HCT116 (cell line): ENCODE measurements at places on chromosomes 4 and X.

DNA sequence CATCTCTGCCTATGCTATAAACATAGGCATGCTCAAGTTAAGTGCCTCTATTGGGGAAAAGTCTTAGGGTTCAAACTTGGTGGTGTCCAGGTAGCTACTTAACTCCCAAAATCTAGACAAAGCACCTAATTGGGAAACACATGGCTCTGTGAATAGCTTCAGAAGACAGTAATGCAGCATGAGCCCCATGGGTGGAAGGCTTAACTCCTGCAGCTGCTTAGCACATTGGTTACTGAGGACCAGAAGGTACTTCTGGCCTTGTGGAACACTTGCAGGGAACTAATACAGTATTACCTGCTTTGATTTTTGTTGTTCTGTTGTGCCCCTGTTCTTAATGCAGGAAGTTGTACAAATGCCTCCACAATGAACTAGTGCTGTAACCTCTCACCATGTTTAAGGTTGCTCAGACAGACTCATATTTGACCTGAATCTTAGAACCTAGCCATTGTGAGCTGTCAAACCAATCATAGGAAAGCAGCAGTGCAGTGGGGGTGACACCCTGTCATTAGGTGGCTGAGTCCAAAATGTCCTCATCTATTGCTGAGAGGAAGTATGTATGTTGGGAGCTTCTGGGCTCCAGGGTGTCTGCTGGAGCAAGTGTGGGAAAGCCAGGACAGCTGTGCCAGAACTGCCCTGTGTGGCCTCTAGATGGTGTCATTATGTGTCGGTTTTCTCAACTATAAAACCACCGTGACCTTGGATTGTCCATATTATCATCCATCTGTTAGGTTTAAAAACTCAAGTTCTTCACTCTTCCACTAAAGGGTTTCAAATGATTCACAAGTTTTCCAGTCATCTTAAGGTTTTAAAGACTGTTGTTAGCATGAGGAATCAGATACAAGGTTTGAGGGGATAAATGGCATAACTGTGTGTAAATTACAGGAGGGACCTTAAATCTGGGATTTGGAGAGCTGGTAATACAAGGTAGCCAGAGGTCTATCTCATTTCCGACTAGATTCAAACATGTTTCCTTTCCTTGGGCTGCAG, 69.9 kb upstream of the WDR1 start:
- DNase-seq = no peak

- DNase-seq = no peak
Measured at GRCh38 chr4:129821073-129821472, 725.1 kb downstream of the C4orf33 start.

- no peak for DNase-seq
Measured at GRCh38 chr4:3385711-3386420, 55.9 kb upstream of the HGFAC start.

DNA sequence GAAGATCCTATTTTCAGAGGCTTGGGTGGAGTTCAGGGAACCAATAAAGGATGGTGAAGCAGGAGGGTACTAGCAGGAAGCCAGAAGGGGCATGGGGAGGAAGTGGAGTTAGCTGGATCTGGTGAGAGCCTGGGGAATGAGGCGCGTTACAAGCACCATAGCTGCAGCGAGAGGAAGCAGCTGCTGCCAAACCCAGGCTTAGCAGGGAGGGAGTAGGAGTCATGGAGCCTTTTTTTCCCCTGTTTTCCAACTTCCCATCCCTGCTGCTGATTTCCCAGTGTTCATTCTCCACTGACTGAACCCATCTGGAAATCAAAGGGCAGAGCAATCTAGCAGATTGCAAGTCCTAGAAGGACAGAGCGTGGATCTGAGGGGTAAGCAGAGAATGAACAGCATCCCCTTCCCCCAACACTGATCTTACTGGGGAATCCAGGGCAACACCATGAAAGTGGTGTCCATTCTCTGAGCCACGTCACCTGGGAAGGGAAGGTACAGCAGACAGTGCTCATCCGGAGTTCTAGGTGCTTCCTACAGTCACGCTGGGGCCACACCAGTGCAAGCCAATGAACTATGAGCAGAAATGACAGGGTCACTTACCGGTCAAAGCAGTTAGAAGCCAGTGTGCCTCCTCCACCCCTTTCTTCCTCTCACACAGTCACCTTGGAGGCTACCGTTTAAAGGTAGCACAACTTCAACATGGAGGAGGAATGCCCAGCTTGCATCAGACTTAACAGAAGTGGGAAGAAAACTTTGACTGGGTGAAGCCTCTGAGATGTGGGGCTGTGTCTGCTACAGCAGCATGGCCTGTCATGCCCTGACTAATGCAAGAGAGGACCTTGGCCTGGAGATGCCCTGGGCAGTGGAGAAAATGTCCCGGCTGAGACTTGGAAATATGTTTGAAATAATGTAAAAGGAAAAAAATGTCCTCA, 36.7 kb downstream of the SMIM20 start:
- no peak for DNase-seq

DNA sequence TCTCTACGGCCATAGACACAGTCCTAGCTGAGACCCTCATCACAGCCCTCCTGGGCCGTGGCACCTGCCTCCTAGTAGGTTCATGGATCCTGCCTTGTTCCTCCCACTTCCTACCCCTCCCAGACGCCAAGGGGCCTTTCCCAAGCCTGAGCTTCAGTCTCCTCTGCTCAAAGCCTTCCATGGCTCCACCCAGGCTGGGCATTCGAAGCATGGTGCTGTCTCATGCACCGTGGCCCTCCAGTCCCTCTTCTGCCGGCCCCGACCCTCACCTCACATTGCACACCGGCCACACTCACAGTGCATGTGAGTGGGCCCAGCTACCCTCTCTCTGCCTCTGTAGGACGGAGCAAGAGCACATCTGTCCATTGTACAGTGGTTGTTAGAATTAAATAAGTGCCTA, 21.7 kb upstream of the KIAA0232 start:
- DNase-seq = no peak

DNA sequence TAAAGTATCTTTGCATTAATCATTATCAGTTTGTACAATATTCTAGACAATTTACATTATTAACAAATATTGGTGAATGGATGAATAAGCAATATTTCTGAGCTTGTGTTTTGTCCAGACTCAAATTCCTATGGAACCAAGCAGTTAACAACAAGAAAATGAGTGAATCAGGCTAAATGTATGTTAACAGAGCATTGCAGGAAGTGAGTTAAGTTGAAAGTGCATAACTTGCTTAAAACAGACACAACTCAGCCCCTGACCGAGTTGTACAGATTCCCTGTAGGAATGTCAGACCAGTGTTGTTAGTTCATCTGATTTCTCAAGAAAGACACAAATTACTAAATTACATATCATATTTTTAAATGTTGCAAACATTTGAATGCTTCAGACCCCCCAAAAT, 23.7 kb upstream of the CSN1S1 start:
- no peak for DNase-seq

- peak; percentile 50 for DNase-seq
Measured at GRCh38 chrX:103918050-103918449, 44.4 kb upstream of the TMSB15B start.
